ENCODE measurements at places on chromosomes 12 and 14.
A peak's percentile ranks its signal among the peaks of the same experiment; 100 is the strongest.

GRCh38 chr14:51562816-51563215 is 88.9 kb upstream of the FRMD6 start:
- DNase-seq: no peak

DNA sequence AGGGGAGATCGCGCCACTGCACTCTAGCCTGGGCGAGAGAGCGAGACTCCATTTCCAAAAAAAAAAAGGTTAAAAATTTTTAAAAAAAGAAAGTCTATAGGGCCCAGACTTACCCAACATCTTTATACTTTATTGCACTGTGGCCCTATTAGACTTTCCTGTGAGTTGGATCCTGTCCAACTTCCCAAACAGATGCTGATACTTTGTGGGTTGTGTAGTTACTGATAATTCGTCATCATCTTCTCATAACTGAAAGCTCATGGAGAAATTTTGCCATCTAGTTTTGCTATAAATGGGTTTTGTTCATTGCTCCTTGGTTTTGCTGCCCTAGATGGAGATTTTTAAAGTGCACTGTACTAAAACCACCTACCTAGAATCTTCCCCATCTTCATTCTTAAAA is 31.1 kb downstream of the APOBEC1 start:
- no peak for DNase-seq

GRCh38 chr12:25699454-25699853 is 146.4 kb upstream of the LMNTD1 start:
- DNase-seq: no peak

- peak; percentile 63 for DNase-seq
Measured at GRCh38 chr12:105474672-105475071, 144.2 kb downstream of the C12orf75 start.

- DNase-seq: no peak
Measured at GRCh38 chr12:92437452-92437851, 265.3 kb upstream of the PLEKHG7 start.

DNA sequence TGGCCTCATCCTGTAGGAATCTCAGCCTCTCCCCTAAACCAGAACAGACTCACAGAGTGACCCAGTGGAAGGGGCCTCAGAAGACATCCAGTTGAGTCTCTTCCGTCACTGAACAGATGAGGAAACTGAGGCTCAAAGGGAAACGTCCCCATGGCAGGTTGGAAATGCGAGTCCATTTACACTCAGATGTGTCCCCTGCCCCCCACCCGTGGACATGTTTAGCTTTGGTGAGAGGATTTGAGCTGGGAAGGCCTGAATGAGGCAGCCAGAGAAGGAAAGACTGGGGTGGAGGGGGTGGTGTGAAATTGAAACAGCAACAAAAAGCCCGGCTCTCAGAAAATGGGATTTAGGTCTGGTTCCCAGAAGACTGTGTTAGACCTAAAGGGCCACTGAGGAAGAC is 1.7 kb downstream of the FAIM2 start:
- DNase-seq: no peak

- DNase-seq: peak; percentile 59
Measured at GRCh38 chr14:46490238-46490685, 161.3 kb downstream of the RPL10L start.

DNA sequence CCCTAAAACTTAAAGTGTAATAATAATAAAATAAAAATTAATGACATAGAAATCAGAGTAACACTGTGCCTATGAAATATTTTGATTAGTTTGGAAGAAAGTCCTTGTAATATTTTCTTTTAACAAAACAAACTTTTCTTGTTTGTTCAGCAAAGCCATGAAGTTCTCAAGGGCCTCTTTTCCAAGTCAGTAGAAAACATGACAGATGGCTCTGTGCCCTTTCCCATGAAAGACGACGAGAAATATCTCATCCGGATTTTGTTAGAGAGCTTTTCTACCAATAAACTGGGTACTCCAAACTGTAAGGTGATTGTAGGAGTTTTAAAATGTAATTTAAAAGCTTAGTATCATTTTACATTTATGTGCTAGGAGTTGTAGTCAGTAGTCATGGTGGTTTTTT is 54.5 kb upstream of the ASPG start:
- no peak for DNase-seq

GRCh38 chr12:7899755-7900154 is 27.0 kb upstream of the SLC2A14 start:
- no peak for DNase-seq

- no peak for DNase-seq
Measured at GRCh38 chr12:67747869-67748742, 99.6 kb downstream of the DYRK2 start.

DNA sequence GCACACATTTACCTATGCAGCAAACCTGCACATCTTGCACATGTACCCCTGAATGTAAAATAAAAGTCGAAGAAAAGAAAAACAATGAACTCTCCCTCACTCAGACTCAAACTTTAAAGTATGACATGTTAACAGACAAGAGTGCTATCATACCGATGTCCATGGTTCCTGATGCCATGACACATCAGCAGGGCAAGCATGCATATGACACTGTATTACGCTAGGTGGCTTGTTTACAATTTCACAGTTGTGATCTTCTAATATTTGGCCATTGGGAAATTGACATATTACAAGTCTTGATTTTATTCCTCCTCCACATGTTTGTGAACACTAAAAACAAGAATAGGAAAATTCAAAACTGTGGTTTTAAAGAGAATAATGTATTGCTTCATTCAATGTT is 126.6 kb downstream of the ADAMTS20 start:
- DNase-seq: no peak

GRCh38 chr12:118981285-118982211 is at the start of gene SRRM4:
SRRM4 (plus strand) TSS chr12:118981541; CDS start chr12:118981883, 342 bp downstream.
- DNase-seq: peak; percentile 11

GRCh38 chr14:50734950-50735695 is 67.0 kb upstream of the SAV1 start:
- DNase-seq: no peak

DNA sequence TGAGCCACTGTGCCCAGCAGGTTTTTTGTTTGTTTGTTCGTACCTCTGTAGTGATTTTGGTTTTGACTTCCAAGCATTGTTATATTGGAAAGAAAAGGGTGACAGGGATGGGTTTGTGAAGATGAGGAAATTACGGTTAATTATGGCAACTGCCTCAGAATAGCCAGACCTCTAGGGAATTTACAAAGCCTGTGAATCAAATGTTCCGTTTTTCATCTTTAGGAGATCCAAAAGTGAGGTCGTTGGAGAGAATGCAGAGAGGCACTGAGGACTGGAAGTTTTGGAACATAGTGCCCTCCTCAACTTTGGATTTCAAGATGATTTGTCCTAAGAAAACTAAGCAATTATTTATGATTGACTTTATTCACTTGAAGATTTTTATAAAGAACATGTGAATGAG is 54.5 kb upstream of the EVL start:
- DNase-seq: no peak

DNA sequence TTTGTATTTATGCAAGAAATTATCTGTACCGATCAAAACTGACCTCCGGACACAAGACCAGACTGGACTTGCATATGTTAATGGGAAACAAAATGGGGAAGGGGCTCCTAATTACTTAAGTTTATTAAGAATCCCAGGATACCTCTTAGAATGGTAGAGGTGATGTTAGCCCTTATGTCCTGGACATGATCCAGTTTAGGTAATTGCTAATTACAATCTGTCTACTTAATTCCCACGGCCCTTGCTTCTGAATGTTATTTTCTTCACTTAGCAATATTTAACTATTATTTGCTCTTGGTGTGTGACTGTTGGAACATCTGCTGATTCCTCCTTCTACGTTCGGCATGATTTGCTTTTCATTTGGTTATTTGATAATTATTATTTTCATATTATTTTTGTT is 644.0 kb downstream of the DIO2 start:
- DNase-seq: no peak

DNA sequence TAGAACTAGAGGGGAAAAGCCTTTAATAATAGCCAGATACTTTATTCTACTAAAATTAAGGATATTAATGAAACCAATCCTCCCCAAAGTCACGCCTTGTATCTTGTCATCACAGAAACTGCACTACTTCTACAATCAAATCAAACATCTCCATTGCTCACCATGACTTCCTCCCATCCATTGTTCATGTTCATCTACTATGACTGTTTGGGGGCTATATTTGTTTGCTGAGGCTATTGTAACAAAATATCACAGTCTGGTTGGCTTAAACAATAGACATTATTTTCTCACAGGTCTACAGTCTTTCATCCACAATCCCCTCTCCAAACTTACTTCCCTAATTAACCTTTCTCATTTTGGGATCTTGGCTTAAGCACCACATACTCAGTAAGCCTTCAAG is 193.6 kb upstream of the FSCB start:
- DNase-seq: no peak

DNA sequence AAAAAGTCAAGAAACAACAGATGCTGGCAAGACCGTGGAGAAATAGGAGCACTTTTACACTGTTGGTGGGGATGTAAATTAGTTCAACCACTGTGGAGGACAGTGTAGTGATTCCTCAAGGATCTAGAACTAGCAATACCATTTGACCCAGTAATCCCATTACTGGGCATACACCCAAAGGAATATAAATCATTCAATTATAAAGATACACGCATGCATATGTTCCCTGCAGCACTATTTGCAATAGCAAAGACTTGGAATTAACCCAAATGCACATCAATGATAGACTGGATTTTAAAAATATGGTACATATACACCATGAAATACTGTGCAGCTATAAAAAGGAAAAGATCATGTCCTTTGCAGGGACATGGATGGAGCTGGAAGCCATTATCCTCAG is 18.0 kb upstream of the CATSPERB start:
- no peak for DNase-seq

- DNase-seq: peak; percentile 62
Measured at GRCh38 chr12:110649341-110649847, 35.5 kb downstream of the TCTN1 start.

DNA sequence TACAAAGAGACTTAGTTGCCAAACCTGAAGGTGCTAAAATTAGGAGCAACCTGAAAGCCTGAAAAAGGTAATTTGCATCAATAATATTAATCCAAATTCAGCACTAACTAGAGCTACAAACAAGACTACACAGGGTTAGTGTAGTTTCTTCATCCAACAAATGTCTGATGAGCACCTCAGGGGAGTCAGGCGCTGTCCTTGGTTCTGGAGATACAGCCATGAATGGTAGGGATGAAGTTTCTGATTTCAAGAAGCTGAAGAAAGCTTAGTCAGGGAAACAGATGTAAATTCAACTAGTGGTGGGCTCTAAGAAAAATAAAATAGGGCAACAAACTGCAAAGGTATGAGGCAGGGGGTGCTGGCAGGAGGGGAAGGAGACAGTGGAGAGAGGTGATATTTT is 266.3 kb downstream of the GLT1D1 start:
- peak; percentile 11 for DNase-seq

- peak; percentile 40 for DNase-seq
Measured at GRCh38 chr14:105537580-105538474, 11.4 kb downstream of the TMEM121 start.

DNA sequence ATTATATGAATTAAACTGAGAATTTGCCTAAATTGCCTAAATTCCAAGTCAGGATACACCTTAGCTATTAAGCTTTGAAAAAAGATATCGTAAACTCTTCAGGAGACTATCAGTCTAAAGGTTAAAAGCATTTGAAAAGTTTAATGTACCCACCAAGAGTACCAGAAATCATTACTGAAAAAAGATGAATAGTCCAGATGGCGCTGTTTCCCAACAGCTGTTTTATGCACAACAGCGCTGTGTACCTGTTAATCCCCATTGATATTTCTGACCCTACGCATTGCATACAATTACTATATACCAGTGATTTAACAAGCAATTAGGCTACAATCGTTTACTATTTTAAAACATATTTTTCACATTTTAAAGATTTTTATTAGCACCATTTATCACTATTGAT is 185.0 kb downstream of the PLCZ1 start:
- no peak for DNase-seq

- DNase-seq: no peak
Measured at GRCh38 chr12:2836574-2836973, 1.7 kb upstream of the NRIP2 start.

GRCh38 chr12:27437839-27438238 is 8.7 kb upstream of the SMCO2 start:
- DNase-seq: peak; percentile 83

DNA sequence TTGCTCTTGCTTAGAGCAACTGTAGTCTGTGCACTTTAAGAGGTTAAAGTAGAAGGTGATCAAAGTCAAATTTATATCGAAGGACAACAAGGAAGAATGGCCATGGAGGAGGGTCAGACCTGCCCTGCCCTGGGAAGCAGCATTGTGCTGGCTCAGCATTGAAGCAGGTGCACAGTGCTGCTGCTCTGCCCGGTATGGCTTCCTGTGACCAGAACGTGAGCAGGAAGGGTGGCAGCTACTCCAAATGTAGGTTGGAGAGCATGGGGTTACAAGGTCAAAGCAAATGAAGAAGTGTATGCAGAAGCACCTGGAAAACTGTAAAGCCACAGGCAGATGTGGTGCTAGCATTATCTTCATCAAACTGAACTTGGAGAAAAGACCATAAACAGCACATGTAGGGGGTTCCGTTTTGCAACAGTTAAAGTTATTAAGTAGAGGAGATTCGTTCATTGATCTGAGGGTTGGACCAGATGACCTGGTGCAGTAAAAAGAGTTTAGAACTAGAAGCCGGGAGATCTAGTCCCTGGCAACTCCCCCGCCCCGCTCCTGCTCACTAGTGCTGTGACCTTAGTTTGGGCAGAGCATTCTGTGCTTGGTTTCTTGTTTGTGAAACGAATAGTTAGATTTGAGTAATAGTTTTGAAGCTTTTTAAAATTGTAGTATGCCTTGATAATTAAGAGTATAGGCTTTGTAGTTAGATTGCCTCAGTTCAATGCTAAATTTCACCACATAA is 84.2 kb downstream of the SCN8A start:
- no peak for DNase-seq

- DNase-seq: no peak
Measured at GRCh38 chr12:53530061-53530460, 22.8 kb upstream of the NPFF start.

- peak; percentile 89 for DNase-seq
Measured at GRCh38 chr12:4107436-4107878, 166.1 kb upstream of the CCND2 start.

DNA sequence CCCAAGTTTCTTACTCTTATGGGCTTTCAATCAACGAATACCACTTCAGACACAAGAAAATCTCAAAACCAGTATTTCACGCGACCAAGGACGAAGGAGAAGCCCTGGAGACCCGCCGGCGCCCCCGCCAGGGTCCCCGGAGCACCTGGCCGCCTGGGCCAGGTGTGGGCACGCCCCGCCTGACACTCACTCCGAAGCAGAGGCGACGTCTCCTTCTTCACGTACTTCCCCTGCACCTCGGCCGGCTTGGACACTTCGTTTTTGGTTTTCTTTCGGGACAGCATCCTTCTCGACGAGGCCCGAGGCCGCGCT is 466 bp downstream of the SAV1 start:
- DNase-seq: no peak

- no peak for DNase-seq
Measured at GRCh38 chr12:113051759-113052158, 4.8 kb upstream of the DTX1 start.

GRCh38 chr14:101065246-101065645 is 161.7 kb upstream of the RTL1 start:
- no peak for DNase-seq

GRCh38 chr14:101761881-101762529 is 496 bp downstream of the PPP2R5C start:
- peak; percentile 28 for DNase-seq

All from NB4 (cell line).